AG10803 (cell line): ENCODE measurements at places on chromosomes 7 and 10.

DNA sequence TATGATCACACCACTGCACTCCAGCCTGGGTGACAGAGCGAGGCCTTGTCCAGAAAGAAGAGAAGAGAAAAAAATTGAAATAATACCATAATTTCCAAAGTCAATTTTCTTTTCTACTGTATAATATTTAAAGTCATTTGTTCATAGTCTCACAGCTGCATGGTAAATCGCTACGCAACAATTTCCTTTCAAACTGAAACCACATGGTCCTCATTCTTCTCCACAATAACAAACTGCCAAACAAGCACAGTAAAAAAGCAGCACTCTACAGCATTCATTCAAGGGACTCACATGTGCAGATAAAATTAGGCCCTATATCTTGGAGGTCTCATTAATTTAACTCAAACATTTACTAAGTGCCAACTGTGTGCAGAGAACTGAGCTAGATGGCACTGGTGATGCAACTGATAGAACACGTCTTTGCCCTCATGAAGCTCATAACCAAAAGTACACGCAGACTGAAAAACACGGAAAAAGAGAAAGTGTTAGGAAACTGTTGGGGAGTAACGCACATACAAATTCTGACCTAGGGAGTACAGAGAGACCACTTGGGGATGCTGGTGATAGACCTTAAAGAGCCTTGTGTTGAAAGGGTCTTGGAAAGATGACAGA, 68.4 kb upstream of the SRRM3 start:
- DNase-seq, result no peak

- DNase-seq, result peak; percentile 76
Observed at GRCh38 chr10:114821293-114821914, at the start of gene FHIP2A. TSS of gene FHIP2A (plus strand) at chr10:114821780. CDS start at chr10:114822079, 299 bp downstream.

DNA sequence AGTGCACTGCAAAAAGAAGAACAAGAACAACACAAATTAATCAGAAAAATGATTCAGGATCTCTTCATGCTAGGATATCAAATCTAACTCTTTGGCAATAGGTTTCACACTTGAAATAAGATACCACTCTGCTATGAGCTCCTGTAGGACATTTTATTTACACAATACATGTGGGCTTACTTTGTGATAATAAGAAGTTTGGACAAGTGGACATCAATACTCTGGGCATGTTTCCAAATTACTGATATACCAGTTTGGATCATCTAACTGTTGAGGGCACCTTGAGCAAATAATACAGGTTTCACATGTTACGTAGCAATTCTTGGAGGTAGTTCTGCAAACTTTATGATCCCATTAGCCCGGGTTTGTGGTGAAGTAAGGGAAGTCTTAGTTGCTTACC, 59.8 kb downstream of the CPVL start:
- DNase-seq, result no peak

GRCh38 chr7:50308532-50309385, 4.2 kb downstream of the IKZF1 start:
- DNase-seq, result no peak

DNA sequence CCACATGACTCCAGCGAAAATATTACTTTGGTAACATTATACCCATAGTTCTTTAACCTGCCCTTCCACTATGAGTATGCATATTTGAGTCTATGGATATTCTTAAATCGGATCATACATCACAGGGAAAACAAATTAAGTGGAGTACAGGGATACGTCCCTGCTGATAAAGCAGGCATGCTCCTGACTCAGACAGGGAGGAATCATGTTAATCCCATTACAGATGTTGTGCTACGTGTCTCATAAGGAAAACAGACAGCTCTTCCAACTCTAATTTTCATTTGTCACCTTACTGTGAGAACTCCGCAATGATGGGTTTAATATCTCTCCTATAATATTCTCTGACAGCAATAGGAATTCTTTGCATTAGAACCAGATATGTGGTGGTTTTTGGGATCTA, 469.5 kb upstream of the POM121L12 start:
- no peak for DNase-seq

GRCh38 chr7:131656980-131657723, 100.7 kb upstream of the PODXL start:
- no peak for DNase-seq

GRCh38 chr7:92057375-92057774, 76.9 kb downstream of the CYP51A1 start:
- DNase-seq, result no peak

DNA sequence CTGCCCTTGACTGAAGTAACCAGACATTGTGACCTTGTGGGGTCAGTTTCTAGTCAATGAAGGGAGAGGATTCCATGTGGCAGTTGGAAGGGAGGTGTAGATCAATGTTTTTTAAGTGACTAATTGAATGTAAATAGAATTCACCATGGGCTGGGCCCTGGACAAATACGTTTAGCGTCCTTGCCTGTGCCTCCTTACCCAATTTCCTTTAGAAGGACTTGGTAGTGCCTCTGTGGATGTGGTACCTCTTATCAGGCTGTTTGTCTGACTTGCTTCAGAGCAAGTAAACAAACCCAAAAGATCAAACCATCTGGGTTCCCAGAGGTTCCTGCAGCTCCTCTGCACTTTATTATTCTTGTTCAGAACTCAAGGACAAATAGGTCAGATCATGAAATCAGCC, 4.3 kb upstream of the KAT6B start:
- no peak for DNase-seq

GRCh38 chr7:40833191-40833887, 698.5 kb downstream of the SUGCT start:
- DNase-seq, result no peak
